ENCODE measurements at places on chromosomes 3 and 15.

DNA sequence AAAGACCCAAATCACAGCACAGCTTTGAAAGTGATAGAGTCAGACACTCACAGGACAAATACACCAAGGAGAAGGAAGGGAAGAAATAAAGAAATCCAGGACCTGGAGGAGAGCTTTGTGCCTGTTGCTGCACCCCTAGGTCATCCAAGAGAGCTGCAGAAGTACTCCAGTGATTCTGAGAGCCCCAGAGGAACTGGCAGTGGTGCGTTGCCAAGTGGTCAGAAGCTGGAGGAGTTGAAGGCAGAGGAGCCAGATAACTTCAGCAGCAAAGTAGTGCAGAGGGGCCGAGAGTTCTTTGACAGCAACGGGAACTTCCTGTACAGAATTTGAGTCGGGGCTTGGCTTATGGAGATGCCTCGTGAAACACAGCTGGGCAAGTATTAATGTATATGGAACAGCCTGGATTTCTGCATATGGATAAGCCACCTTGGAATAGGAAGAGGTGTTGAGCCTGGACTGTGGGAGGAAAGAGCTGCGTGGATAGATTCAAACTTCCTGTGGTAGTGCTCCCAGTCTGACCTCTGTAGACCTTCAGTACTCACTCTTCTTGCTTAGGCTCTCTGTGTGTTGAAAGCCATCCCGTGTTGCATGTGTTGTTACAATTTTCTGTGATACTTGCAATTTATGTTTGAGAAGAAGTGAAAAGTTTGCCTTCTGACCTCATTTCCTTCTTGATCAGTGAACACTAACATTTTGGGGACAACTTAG is 6.1 kb downstream of the NGRN start:
- no peak for DNase-seq

GRCh38 chr15:95170561-95171380 is 939.4 kb downstream of the MCTP2 start:
- no peak for DNase-seq

GRCh38 chr3:132626955-132627354 is 29.9 kb downstream of the ACKR4 start:
- no peak for DNase-seq

DNA sequence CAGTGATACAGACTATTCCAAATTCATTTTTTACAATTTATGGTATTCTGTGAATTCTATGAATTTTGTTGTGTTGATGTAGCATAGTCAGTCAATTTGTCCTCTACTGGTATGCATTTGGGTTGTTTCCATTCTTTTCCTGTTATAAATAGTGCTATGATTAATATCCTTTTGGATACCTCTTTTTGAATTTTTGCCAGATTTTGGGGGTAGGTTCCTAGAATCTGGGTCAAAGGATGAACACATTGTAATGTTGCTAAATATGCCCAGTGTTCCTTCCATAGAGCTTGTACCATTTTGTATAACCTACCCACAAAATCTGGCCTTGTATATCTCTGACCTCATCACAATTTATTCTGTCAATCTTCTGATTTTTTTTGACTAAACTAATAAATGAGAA is 44.4 kb upstream of the C3orf38 start:
- DNase-seq: no peak

DNA sequence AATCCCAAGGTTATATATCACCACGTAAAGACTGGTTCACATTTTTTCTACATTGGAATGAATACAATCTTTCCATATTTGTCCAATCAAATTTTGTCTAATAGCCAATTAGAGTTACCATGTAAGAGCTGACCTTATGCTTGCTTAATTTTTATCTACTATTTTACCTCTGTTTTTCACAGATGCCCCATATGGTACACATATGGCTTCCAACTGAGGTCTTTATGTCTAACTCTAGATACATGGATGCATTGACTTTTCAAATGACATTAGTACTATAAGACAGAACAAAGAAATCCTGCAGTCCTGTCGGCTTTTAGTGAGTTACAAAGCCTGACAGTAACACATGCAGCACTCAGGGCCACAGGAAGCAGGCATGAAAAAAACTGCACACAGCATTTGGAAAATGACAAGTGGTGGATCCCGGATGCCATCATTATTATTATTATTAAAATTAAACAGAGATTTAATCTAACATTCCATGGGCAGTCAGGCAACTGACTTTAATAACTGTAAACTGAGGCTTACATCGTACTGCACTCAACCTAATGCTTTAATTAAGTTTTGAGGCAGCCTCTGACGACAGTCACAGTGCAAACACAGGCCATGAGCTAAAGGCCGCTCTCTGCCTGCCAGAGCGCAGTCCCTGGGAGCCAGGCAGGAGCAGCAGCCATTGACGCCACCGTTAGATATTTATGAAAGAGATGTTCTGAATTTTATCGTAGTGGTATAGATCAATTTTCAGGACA is 113.9 kb upstream of the TMCO5A start:
- no peak for DNase-seq

DNA sequence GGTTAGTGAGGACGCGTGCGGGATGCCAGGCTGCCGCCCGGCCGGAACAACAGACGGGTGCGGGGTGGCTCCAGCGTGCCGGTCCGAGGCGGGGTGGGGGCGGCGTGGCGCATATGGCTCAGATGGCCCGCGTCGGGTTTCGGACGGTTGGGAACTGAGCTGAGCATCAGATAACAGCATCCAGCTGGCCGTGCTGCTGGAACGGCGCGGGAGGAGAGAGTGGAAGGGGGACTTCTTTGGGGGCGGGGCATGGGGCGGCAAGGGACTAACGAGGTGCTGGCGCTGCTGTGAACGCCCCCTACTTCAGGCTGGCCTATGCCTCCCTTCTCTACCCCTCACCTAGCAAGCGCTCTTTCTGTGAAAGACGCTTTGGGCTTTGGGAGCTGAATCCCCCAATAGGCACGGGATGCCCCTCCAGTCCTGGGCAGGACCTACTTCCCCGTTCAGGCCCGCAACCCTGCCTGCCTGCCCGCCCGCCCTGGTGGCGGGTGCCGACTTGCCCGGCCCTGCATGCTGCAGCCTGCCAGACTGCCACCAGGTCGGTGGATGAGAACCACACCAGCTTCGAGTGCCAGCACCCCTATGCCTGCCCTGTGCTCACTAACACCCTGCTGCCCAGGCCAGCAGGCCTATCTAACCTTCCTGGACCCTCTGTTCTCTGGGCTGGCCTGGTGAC is 542 bp downstream of the INKA1 start:
- DNase-seq: no peak

- DNase-seq: no peak
Observed at GRCh38 chr3:123571264-123571972, 13.4 kb downstream of the HACD2 start.

DNA sequence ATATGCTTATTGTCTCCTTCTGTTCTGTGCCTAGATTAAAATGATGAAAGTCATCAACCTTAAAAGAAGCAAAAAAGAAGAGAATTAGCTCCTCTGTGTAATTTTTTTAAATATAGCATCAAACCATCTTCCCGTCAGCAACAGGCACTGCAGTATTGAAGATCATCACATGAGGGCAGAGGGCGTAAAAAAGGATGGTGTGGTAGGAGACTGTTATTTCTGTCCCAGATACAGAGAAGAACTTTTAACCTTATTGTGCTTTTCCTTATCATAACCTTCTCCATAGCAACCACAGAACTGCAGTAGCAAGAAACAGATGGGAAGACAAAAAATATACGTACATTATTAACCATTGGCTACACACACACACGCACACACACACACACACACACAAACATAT is 88.8 kb downstream of the IGSF11 start:
- no peak for DNase-seq

- no peak for DNase-seq
Observed at GRCh38 chr15:48097264-48097663, 23.5 kb upstream of the SLC24A5 start.
